ENCODE measurements at places on chromosomes 5 and 9.
A peak's percentile ranks its signal among the peaks of the same experiment; 100 is the strongest.

- no peak for DNase-seq
Measured at GRCh38 chr5:171569065-171569712, 149.7 kb downstream of the FGF18 start.

DNA sequence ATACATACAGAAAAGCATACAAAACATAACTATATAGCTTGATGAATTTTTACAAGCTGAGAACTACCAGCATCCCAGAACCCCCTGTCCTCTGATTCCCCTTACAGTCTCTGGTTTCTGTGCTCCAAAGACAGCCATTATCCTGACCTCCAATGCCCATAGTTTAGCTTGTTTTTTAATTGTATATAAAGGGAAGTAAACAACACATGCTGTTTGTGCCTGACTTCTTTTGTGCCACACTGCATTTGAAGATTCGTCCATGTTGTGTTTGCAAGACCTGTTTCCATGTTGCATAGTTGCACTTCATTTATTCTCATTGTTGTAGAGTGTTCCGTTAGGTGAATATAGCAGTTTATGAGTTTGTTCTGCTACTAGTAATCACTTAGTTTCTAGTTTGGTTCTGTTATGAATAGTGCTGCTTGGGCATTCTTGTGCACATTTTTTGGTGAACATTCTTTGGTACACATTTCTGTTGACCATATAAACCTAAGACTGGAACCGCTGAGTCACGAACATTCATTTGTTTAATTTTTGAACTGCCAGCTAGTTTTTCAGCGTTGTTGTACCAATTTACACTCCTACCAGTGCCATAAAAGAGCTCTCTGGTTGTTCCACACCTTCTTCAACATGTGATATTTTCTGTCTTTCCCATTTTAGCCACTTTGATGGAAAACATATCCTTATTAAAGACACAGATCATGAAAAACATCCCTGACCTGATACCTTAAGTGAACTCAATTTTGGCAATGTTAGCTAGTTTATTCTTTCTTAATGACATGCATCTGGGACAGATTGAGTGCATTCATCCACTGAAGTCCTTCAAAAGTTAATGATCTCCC is 78.1 kb upstream of the ANXA1 start:
- no peak for DNase-seq

DNA sequence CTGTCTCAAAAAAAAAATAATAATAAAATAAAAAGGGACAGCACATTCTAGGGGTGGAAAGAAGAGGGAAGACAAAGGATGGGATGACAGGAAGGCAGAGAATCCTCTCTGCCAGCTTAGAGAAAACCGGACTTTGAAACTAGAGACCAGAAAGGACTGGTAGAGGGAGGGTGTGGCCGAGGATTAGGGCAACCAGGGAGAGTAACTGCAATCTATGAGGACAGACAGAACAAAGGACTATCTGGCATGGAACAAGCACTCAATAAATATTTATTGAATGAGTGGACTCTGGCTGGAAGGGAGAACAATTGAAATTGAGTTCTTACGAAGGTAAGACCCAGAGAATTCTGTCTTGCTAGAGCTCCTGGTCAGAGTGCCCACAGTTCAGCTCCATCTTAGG is 2.4 kb downstream of the GBA2 start:
- DNase-seq = no peak

- DNase-seq = peak; percentile 83
Measured at GRCh38 chr5:65268525-65268924, 213.2 kb downstream of the ADAMTS6 start.

DNA sequence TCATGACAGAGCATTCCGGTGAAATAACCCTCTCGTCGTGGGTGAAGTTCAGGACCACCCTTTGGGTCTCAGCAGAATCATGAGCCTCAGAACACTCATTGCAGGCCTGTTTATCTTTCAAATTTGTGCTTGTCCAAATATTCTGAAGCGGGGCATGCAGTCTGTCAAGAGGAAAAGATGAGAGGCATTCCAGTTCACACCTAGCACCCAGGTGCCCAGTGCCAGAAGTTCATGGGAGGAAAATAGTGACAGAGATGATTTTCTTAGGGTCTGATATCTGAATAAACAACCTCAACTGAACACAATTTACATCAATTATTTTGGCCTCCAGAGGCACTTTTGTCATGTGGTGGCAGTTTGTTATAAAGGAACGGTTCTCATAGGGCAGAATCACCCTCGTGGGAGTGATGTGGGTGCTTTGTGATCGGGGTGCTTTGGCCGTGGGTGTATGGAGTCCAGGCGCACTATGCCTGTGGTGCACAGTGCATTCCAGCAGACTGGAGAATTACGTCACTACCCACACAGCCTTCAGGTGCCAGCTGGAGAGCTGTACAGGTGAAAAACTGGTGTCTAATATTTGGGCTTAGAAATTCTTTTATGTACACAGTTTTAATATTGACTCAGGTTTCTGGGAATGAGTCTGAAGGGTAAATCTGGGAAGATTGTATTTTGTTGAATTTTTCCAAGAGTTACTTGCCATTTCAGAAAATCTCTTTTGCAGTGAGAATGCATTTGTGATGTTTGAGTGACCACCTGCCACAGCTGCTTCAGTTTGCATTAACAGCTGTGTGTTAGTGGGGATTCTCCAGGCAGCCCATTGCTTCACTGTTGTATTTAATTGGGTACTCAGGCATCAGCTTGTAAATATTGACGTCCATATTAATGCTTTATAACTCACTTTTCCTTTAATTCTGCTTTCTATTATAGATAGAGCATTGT is 289.3 kb downstream of the FANCC start:
- no peak for DNase-seq

GRCh38 chr5:61578858-61579503 is 246.9 kb downstream of the ZSWIM6 start:
- DNase-seq = no peak
